ENCODE measurements at places on chromosomes 11 and 22. TPM values are rescaled to one million over a fixed set of nuclear protein-coding genes. Genes with fewer than 3 reads are reported as not detected.

Gene HTR3A
- 1.1 TPM for total RNA-seq

Gene C11orf52
- total RNA-seq, result 27.8 TPM

Gene HTR3B
- total RNA-seq, result 0.16 TPM

Gene POU2AF1
- 18.5 TPM for total RNA-seq

Gene APOBEC3B
- total RNA-seq, result 2.7 TPM

Gene MS4A15
- total RNA-seq, result not detected

Gene IFITM1
- total RNA-seq, result 440 TPM

Gene RHOD
- total RNA-seq, result 20.9 TPM

Gene ALX4
- total RNA-seq, result 0.16 TPM

Gene TXN2
- total RNA-seq, result 72.8 TPM

Gene OR5M8
- not detected for total RNA-seq

Gene CABP4
- 3.1 TPM for total RNA-seq

Gene PANX3
- total RNA-seq, result not detected

Gene BARX2
- 5.2 TPM for total RNA-seq

Gene MRGPRF
- 9.3 TPM for total RNA-seq

Gene OR6X1
- total RNA-seq, result not detected

Gene OR52I1
- total RNA-seq, result not detected

Gene SLC22A12
- total RNA-seq, result 5.3 TPM

Gene DDI1
- total RNA-seq, result not detected

Gene EI24
- total RNA-seq, result 69.1 TPM

Gene OR4X1
- total RNA-seq, result not detected

Gene C22orf31
- total RNA-seq, result not detected

Gene PATE1
- not detected for total RNA-seq

Gene NOX4
- total RNA-seq, result 13.0 TPM

Gene PARVG
- 20.9 TPM for total RNA-seq

Gene GNAZ
- total RNA-seq, result 5.7 TPM

Gene ZC3H12C
- 14.3 TPM for total RNA-seq

Gene HEPN1
- not detected for total RNA-seq

Gene APOA5
- total RNA-seq, result not detected

Gene NPTXR
- 12.5 TPM for total RNA-seq

Gene OR52D1
- not detected for total RNA-seq

Gene OR5D16
- not detected for total RNA-seq

Gene KCNJ1
- total RNA-seq, result 175 TPM

Gene PLAAT5
- 0.72 TPM for total RNA-seq

Gene ANKK1
- total RNA-seq, result 0.60 TPM

Gene PKP3
- 3.6 TPM for total RNA-seq

Gene CFAP68
- total RNA-seq, result 29.5 TPM

Gene OR8K3
- total RNA-seq, result not detected

Gene SAA1
- 192 TPM for total RNA-seq

Gene OR56A5
- total RNA-seq, result not detected

Gene CARD10
- total RNA-seq, result 42.3 TPM

Gene APOL3
- 43.7 TPM for total RNA-seq

Gene SCUBE2
- total RNA-seq, result 3.5 TPM

Gene E2F8
- total RNA-seq, result 0.66 TPM

Gene TUT1
- 29.5 TPM for total RNA-seq

Gene OR8D1
- total RNA-seq, result not detected

Gene OR2AT4
- total RNA-seq, result not detected

Gene LRRC32
- total RNA-seq, result 136 TPM

Gene PAMR1
- 2.2 TPM for total RNA-seq

Gene PRSS23
- total RNA-seq, result 54.6 TPM

Gene POU2AF3
- total RNA-seq, result 4.3 TPM

Gene TMEM191C
- total RNA-seq, result 1.4 TPM

Gene MOGAT2
- total RNA-seq, result not detected

Gene LARGE1
- 22.9 TPM for total RNA-seq

Gene SPON1
- 77.9 TPM for total RNA-seq

Gene SOX6
- total RNA-seq, result 47.3 TPM

Gene MMP27
- total RNA-seq, result not detected

Measured in kidney (tissue), 22 donors.